ENCODE measurements at places on chromosomes 5 and 9. TPM values are rescaled to one million over a fixed set of nuclear protein-coding genes. Genes with fewer than 3 reads are reported as not detected.

- no peaks in the 10 kb centered on the region for H3K27me3 ChIP-seq
- DNase-seq = no peak
- H3K36me3 ChIP-seq = no peaks in the 10 kb centered on the region
- no peaks in the 10 kb centered on the region for H3K4me1 ChIP-seq
Measured at GRCh38 chr9:132154863-132155567, 6.8 kb upstream of the NTNG2 start.

DIAPH1 gene
- 111 TPM for total RNA-seq

PLAC8L1 gene
- total RNA-seq = 0.51 TPM

RFX3 gene
- total RNA-seq = 37.2 TPM

GRCh38 chr5:37005946-37006540 is 129.5 kb downstream of the NIPBL start:
- peak; percentile 23 for DNase-seq
- no peaks in the 10 kb centered on the region for H3K27me3 ChIP-seq
- H3K27ac ChIP-seq = no peak overlapping the region
- H3K4me1 ChIP-seq = no peaks in the 10 kb centered on the region
- H3K4me3 ChIP-seq = no peak overlapping the region

DNA sequence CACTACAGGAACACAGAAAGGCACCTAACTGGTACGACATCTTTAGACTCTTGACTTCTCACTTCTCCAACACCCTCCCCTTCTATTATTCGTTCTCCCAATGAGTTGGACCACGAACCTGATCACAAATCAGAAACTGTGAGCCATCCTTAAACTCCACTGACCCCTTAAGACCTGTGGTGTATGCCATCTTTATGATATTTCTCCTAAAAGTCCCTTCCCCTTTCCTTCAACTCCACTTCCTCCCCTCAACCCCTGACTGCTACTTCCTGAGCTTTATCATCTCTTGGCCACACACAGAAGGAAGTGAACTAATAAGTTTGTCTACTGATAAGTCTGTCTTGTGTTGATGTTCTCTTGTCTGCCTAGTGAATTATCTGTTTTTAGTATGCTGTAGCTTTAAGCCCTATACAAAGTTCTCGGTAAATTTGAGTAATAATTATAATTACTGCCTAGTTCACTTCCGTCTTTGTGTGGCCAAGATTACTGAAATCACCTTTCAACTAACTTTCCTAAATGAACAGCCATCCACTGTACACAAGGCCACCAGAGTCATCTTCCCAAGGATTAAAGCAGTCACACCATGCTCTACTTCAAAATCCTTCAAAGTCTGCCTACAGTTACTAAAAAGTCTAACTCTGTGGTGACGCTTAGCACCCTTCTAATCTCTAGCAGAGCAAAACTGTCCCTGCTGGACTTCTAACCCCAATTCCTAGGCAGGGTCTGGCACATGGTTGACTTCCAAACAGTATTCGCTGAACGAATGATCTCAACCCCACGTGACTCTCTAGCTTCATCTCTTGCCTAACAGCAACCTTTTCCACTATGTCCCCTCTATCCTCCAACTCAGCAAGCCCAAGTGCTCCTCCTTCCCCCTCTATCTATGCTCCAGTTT is 23.2 kb downstream of the ELOVL7 start:
- H3K4me1 ChIP-seq = no peaks in the 10 kb centered on the region
- no peak overlapping the region for H3K27ac ChIP-seq
- H3K27me3 ChIP-seq = no peaks in the 10 kb centered on the region
- no peak overlapping the region for H3K4me3 ChIP-seq

GRCh38 chr9:69604568-69605219 is 67.5 kb downstream of the APBA1 start:
- no peaks in the 10 kb centered on the region for H3K4me1 ChIP-seq
- no peak overlapping the region for H3K4me3 ChIP-seq
- H3K27me3 ChIP-seq = no peaks in the 10 kb centered on the region
- DNase-seq = no peak

GRCh38 chr5:174971210-174971609 is 246.8 kb downstream of the MSX2 start:
- DNase-seq = no peak
- no peaks in the 10 kb centered on the region for H3K27me3 ChIP-seq
- no peak overlapping the region for H3K27ac ChIP-seq

DNA sequence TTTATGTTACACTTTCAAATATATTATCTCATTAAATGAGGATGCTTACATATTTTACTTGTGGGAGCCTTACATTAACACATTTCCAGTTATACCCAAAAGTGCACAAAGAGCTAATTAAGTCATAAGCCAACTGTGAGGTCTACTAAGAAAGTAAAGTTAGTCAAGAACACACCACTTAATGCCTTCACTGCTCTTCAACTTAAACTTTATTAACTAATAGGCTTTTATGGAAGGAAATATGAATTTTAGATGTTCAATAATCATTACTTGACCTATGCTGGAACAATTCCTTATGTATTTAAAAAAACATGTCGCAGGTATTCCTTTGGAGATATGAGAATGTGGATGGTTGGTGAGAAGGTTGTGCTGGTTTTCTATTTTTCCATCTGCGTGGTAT is 3.4 kb downstream of the ST8SIA4 start:
- peaks cover 40% of the 10 kb centered on the region for H3K4me1 ChIP-seq
- H3K27ac ChIP-seq = peak overlapping the region; percentile 94
- peaks cover 17% of the 10 kb centered on the region for H3K36me3 ChIP-seq
- no peaks in the 10 kb centered on the region for H3K27me3 ChIP-seq
- DNase-seq = no peak

- H3K27me3 ChIP-seq = no peaks in the 10 kb centered on the region
- H3K36me3 ChIP-seq = no peaks in the 10 kb centered on the region
- H3K4me1 ChIP-seq = peaks cover 36% of the 10 kb centered on the region
Measured at GRCh38 chr5:134465816-134466240, 54.1 kb upstream of the CDKN2AIPNL start.

GPSM1 gene
- total RNA-seq = 6.3 TPM

Data from B cell (primary cell).